Left cardiac atrium (tissue), 4 donors: ENCODE measurements at places on chromosomes 6 and 20. TPM values are rescaled to one million over a fixed set of nuclear protein-coding genes. Genes with fewer than 3 reads are reported as not detected.

DNA sequence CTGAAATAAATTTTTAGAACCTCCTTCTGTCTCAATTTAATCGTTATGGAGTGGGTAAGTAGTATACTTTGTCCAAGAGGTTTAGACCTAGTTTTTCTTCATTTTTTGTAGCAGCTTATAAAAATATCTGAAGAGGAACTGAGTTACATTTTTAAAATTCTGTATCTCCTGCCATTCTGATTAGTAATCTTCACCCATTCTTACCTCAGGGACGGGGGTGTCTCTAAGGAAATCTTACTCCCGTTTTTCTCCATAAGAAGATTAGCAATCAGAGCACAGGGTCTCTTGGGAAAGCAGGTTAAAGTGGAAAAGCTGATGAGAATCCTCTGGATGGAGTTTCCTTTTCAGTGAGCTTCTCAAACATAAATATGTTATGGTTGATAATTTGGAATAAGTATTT lies 259.3 kb upstream of the FAM83B start:
- no peak for DNase-seq

Gene TOX2
- 0.73 TPM for total RNA-seq

DNA sequence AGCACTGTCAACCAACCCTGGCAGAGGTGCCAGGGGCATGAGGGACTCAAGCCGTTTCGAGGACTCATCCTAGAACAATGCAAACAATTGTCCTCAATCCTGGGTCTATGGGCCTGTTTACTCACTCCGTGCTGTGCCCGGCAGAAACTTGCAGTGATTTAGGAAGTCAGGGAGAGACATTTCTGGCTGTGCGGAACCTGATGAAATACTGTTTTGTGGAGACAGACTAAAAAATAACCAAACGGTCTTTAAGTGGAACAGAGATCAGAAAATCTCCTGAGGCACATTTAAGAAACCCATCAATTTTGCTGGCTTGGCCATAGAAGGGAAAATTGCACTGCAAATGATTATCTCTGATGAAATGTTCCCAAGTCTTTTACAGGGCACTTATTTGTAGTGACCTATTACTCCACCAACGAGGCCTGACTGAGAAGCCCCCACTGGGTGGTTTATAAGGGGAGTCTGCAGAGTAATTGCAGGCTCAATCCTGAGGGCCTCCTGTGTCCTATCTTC lies 79.8 kb upstream of the KCNK16 start:
- DNase-seq: no peak

Gene SAMD5
- total RNA-seq: 1.6 TPM

DNA sequence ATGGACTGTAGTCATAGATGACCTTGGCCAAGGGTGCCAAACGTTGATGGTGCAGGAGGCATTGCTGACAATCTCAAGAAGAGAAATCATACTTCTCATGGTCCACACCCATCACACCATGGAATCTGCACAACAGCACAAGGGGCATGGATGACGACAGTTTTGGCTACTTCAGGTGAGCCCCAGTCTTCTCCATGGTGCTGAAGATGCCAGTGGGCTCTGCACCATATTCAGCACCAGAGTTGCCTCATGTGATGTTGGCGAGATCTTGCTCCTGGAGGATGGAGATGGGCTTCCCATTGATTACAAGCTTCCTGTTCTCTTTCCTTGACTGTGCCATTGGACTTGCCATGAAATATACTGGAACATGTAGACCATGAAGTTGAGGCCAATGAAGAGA lies 188.9 kb downstream of the NRN1 start:
- no peak for DNase-seq

- no peak for DNase-seq
Measured at GRCh38 chr20:31663838-31664695, 26.4 kb downstream of the COX4I2 start.

DNA sequence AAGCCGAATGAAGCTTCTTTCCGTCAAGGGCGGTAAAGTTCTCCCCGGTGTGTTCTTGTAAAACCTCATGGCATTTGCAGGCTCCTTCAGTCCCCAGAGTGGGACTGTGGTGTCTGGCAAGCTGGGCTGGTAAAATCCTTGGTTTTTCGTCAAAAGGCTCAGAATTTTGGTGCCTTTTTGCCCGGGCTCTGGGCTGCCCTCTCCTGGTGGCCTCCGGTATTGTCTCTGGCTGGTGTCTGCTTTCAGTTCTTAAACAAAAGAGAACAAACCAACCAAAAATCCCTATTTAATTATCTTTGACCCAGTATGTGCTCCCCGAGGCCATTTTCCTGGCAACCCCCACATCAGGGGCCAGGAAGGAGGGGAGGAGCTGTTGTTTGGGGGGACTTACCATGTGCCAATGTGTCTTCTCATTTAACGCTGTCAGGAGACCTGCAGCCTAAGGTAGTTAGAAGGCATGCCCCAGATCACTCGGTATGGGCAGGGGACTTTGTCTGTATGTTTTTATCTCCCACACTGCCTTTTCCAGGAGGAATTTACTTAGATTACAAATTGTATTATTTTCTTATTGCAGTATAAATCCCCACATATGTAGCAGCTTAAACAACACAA lies 11.1 kb downstream of the CDH4 start:
- no peak for DNase-seq

DNA sequence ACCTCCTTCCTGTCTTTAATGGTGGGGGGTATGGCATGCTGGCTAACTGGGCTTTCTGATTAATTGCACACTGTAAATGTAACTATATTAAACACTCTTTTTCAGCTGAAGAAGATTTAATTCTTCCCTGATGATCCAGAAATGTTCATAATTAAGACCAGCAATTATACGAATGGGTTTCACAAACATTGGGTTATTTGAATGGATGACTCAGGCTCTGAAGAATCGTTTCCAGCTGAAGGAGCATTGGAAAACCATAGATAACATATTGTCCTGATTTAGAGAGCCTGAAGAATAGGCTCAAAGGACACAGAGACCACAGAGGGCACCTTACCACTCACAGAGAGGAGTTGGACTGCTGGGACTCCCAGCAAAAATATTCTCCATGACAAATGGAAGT lies 130.7 kb upstream of the SSTR4 start:
- no peak for DNase-seq

GRCh38 chr6:132768051-132768517 lies 10.4 kb upstream of the VNN2 start:
- DNase-seq: no peak

Gene STMND1
- not detected for total RNA-seq

DNA sequence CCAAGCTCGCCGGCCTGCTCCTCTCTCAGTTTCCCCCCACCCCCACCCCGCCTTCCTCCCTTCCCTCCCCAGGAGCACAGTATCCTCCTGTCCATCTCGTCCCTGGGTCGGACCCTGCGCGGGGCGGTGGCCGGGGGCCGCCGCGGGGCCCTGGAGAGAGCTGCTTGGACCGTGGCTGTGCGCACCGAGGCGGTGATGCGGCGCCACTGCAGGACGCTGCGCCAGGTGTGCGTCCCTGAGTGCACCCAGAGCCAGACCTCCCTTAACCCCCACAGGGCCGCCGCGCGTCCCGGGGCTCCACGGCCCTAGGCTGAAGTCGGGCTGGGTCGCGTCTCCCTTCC lies 2.2 kb downstream of the C20orf204 start:
- no peak for DNase-seq

DNA sequence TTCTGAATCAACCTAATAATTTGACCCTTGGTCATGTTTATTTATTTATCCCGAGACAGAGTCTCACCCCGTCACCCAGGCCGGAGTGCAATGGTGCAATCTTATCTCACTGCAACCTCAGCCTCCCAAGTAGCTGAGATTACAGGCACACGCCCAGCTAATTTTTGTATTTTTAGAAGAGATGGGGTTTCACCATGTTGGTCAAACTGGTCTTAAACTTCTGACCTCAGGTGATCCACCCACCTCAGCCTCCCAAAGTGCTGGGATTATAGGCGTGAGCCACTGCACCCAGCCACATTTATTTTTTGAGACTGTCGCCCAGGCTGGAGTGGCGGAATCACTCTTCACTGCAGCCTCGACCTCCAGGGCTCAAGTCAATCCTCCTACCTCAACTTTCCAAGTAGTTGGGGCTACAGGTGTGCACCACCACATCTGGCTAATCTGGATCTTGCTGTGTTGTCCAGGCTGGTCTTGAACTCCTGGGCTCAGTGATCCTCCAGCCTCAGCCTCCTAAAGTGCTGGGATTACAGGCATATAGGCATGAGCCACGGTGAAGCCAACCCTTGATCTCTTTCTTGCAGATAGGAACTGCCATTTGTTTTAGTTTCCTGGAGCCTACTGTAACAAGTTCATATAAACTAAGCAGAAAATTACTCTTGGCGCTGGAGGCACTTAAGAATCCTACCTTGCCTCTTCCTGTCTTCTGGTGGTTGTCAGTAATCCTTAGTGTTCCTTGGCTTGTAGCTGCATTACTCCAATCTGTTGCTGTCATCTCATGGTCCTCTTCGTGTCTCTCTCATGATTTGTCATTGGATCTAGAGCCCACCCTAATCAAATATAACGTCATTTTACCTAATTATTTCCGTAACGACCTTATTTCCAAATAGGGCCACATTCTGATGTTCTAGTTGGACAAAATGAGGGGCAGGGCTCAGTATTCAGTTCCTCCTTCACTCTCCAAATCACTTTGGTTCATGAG lies 2.3 kb downstream of the RPS18 start:
- DNase-seq: no peak

Gene HCRTR2
- total RNA-seq: not detected

DNA sequence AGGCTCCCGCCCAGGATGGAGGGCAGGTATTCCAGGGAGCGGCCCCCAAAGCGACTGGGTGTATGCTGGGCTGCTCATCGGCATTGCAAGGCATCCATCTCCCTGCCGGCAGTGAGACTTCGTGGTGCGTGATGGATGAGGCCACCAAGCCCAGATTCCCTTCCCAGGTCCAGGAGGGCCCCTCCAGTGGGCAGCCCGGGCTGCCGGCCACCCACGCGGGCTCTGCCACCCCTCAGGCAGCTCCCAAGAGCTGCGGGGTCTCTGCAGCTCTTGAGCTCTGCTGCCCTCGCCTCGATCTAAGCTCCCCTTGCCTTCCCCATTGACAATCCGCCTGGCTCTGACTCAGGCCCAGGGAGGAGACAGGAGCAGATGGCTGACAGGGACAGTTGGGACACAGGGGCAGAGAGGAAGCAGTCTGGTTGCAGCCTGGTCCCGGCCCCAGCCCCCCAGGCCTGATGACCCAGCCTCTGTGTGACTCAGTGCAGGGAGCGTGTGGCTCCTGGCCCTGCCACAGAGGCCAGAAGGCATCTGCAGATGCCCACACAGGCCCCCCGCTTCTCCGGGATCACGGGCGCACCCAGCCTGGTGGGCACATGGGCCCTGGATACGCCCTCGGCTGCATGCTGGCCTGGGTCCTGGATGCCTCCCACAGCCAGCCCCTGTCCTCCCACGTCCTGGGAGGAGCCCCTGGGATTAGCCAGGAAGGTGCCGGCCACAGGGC lies 33.0 kb downstream of the SLCO4A1 start:
- no peak for DNase-seq

Gene CENPQ
- 5.9 TPM for total RNA-seq

DNA sequence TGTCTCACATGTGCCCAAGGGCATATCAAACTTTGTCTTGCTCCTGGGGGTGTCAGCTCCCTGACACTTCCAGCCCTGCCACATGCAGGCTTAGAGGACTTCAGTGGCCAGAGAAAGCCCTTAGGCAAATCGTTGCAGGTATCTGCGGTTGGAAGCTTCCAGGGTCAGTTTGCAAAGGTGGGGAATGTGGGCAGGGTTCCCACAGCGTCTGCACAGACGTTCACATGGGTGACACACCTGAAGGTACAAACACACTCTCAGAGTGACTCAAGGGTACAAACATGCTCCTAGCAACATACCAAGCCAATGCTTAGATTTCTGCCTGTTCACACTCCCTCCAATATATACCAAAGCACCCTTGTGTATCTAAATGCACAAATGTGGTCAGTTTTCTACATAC lies 30.0 kb downstream of the VSTM2L start:
- DNase-seq: no peak

DNA sequence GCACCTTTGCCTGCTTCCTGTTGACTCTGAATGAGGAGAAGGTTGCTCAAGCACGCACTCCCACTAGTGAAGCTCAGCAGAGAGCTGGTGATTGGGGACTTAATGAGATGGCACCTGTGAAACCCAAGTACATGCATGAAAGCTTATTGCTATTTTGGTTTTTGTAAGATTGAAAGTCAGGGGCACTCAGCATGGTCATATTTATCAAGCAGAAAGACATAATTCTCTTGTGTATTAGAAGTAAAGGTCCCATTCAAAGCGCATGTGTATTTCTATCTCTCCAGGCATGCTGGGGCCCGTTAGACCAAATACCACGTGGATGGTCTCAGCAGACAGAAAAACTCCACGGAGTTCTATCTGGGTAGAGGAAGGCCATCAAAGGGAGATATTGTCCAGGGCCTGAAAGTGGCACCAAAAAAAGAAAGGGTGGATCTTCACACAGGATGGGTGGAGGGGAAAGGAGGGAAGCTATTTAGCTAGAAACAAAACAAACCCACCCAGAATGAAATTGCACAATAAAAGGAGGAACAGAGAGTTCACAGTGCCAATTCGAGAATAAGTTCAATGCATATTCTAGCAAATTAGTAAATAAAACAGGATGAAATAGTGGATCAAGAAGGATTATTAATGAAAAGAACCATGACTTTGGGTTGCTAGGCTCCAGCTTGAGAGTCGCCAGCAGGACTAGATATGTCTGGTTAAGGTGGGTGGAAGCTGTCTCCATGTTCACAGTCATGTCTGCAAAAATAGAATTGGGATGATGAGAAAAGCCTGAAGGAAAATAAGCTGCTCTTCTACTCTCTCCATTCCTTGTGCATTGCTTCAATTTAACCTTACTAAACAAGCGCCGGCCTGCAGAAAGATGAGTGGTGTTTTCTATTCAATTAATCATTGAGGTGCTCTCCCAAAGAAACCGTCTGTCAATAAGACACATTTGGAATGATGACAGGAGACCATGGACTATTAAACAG lies 224.9 kb upstream of the DTNBP1 start:
- DNase-seq: no peak

- DNase-seq: no peak
Measured at GRCh38 chr6:130223508-130223907, 757 bp upstream of the SAMD3 start.
